T47D (cell line): ENCODE measurements at places on chromosomes 4 and X.

- DNase-seq = no peak
Measured at GRCh38 chrX:37684973-37685372, 618 bp upstream of the XK start.

GRCh38 chr4:174435974-174436373, 86.3 kb downstream of the HPGD start:
- no peak for DNase-seq

- DNase-seq = peak; percentile 58
Measured at GRCh38 chr4:175238827-175239517, 320.8 kb downstream of the ADAM29 start.

DNA sequence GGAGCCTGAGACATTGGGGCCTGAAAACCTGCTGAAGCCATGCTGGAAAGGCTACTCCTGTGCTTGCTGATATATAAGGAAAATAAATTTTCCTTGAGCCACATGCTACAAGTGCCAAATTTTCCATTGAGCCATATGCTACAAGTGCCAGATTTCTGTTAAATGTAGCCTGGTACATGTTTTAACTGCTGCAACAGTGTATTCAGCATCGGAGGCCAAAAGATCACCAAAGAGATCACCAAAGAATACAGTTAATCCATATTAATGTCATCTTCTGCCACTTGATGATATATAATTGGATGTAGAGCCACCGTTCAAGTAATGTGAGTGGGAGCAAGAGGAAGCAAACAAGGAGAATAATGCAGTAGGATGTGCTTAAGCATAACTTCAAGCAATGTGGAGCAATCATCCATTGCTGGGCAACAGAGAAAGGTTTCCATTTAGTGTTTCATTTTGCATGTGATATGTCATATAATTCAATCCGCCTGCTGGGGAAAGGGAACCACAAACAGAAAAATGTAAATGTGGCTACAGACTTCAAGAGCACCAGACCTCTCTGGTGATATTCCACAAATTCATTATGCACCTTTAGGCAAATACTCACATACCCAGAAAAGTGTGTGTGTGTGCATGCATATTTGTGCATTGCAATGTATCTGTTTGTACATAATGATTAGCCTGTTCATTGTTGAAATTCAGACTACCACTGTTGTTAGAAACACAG, 295.9 kb downstream of the KCNIP4 start:
- DNase-seq = no peak

- no peak for DNase-seq
Measured at GRCh38 chr4:10959586-10959985, 275.0 kb upstream of the CLNK start.

DNA sequence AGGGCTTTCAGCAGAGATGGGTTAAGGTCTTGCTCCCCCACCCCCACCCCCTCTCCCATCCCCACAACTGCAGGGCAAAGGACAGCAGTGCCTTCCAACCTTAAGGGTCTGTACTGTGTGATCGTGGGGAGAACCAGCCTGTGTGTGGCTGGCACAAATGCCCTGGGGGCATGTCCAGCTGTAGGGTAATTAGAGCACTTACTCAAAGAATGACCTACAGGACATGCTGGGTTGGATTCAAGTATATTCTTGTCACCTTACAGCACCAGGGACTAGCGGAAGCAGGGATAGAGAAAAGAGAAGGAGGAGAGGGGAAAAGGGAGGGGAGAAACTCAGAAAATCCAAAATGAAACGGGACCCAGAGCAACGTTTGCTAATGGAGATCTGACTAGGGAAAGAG, 191.3 kb upstream of the GATB start:
- no peak for DNase-seq

GRCh38 chr4:76160355-76160754, 12.2 kb upstream of the NUP54 start:
- no peak for DNase-seq

- DNase-seq = no peak
Measured at GRCh38 chr4:173094739-173095421, 73.7 kb upstream of the GALNT7 start.

GRCh38 chr4:148632476-148632875, 190.3 kb upstream of the NR3C2 start:
- DNase-seq = no peak

- DNase-seq = no peak
Measured at GRCh38 chr4:181477591-181477990, 765.6 kb upstream of the TENM3 start.

DNA sequence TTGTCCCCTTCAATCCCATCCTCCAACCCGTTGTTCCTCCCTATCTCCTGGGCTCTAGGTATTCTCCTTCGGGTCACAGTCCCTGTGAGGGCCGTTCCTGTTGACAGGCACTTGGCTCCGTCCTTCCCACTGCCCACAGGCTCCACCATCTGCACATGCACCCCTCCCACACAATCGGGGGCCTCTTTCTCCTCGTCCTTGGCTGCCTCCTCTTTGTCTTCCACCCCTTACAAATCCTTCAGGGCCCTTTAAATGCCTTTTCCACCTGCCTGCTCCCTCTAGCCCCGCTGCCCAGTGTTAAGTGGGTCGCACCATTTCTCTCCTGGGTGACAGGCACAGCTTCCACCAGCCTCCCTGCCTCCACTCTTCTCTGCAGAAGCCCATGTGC, 2.7 kb upstream of the AVPR2 start:
- DNase-seq = no peak

DNA sequence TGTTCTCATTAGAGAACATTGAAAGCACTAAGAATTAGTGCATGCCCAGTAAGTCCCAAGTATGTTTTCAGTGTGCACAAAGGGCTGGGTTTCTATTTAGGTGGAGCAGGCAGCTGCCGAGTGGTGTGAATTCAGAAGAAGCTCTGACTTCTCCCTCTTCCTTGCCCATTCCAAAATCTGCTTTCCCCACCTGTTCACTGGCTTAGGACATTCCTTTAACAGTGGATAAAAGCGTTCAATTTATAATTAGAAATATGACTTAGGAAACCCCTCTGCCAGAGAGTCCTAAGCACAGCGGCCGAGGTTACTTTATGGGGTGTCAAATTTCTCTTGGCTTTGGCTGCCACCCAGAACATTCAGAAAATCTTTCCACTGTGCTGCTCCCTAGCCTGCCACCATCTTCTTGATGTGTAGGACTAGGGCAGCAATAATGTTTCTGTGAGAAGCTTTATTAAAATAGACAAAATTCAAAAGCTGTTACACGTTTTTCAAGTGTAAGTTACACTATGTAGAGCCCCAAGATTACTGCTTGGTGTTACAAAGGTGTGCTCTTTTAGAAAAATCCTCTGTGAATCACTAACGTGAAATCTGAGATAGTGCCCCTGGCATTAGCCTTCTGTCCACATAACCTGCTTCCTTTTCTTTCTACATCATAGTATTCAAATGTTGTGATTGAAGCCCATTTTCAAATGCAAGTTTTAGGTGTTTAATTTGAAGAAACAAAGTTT, 191.6 kb upstream of the ANKRD50 start:
- no peak for DNase-seq

GRCh38 chr4:23922013-23922412, 32.2 kb upstream of the PPARGC1A start:
- DNase-seq = no peak

- no peak for DNase-seq
Measured at GRCh38 chrX:1483843-1484637, 31.3 kb upstream of the ASMTL start.

GRCh38 chrX:68894142-68894512, 65.3 kb downstream of the EFNB1 start:
- DNase-seq = no peak

DNA sequence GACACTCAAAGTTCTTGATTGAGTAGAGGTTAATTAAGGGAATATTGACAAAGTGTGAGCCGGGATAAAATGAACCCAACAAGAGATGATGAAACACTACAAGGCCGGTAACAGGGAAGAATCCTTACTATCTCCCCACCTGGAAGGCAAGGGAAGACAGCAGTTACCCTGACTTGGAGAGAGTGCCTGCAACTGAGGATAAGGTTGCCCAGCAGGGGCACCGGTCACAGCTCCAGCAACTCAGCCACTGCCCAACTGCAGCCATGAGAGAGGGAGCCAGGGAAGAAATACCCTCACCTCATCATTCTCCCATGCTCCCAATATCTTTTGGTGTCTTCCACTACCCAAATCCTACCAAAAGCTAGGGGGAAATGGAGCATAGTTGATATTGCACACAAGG, 212.7 kb downstream of the KCTD8 start:
- no peak for DNase-seq

DNA sequence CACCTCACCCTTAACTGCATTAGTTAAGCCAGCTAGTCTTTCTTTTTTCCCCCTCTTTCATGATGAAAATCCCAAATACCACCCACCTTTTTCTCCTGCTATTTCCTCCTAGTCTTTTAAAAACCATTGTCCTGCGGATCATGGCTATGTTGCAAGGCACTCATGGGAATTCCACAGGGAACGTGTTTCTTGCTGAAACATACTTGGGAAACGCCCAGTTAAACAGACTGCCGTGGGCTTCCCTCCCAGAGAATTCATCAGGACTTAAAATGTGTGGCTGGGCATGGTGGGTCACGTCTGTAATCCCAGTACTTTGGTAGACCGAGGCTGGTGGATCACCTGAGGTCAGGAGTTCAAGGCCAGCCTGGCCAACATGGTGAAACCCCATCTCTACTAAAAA, 32.2 kb downstream of the XG start:
- DNase-seq = no peak

- no peak for DNase-seq
Measured at GRCh38 chr4:80903020-80903419, 127.5 kb upstream of the BMP3 start.

DNA sequence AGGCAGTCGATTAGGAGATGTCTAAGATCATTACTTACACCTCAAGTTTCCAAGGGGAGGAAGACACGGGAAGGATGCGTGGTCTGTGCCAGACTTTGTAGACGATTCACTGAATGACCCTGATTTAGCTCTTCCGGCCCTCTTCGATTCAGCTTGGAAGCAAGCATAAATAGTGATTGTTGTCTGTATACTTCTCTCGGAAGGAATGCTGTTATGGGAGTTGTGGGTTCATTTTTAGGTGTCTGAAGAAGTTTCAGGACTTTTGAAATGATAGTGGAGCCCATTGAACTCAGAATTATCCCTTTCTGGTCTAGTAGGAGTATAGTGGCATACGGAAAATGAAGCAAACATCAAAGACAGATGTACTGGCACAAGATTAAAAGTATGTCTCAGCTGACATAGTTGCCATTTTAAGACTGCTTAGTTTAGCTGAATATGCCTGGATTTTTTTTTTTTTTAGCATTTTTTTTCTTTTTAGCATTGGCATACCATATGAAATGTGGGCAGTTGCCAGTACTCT, 1.0 kb upstream of the ANKRD17 start:
- DNase-seq = no peak

DNA sequence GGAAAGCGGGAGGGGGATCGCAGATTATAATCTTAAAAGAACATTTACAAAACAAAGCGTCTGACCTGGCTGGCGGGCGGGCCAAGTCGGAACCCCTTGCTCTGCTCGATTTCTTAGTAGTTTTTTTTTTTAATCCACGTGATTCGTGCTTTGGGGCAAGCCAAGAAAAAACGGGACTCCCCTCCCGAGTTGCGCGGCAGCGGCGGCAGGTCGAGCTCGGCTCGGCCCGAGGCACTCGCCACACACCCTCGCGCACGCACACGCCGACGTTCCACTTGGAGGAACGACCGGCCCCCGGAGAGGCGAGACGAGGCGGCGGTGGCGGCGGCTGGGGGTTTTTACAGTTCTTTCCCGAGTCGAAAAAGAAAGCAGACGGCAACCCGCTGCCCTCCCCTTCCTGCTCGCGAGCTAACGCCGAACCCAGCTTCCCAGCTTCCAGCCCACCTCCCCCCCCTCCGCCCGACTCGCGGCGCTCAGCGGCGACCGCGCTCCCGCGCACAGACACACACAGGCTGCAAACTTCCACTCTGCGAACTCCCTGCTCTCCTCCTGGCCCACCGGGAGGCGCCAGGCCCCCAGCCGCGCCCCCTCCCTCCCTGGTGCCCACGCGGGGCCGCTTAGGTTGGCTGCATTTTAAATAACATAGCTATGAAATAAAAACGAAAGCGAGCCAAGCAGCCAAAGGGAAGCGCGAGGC, 1.2 kb downstream of the BCOR start:
- DNase-seq = peak; percentile 46

DNA sequence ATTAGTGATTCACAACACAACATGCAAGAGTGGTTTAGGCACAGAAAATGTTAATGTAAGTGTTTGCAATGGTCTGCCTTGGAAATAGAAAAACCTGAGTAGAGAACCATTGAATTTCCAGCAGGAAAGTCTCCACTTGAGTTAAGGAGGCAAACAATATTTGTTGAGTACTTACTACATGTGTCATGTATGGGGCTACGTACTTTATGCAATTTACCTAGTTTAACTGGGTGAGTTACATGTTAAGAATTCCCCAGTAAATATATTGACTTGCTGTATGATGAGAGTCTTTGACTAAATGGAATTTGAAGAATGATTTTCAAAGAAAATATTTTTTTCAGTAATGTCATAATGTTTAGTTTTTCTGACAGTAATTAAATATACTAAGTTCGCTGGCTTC, 7.8 kb upstream of the NPNT start:
- DNase-seq = no peak

GRCh38 chrX:95974890-95975289, 709.8 kb upstream of the DIAPH2 start:
- DNase-seq = no peak

DNA sequence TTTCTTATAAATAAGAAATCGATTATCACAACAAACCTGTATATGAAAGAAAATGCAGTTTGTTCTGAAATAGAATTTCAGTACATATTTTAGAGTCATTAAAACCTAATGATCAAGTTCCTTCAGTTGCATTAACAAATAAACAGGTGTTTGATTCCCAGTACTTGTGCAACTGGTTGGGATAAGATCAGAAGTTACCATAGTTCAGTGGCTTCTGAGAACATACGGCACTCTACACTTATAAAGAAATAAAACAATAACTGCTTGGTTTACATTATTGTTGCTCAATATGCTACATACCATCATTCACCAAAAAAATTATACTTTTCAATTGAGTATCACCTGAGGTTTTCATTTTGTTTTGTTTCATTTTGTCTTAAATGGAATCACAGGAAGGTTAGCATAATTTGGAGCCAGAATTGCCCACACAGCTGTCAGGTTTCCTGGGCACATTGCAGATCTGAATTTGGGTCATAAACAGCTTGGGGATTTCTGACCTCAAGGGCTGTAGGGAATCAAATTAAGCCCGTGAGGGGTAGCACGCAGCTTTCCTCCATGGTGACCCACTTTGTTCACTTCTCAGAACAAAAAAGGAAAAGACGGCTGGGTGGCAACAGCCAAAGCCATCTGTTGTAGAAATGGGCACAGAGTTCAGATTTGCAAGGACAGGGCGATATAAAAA, 14.9 kb upstream of the CCNG2 start:
- DNase-seq = peak; percentile 46

- DNase-seq = no peak
Measured at GRCh38 chrX:8861908-8862307, 60.7 kb upstream of the FAM9A start.
